ENCODE measurements at places on chromosomes 5 and 9.
A peak's percentile ranks its signal among the peaks of the same experiment; 100 is the strongest.

DNA sequence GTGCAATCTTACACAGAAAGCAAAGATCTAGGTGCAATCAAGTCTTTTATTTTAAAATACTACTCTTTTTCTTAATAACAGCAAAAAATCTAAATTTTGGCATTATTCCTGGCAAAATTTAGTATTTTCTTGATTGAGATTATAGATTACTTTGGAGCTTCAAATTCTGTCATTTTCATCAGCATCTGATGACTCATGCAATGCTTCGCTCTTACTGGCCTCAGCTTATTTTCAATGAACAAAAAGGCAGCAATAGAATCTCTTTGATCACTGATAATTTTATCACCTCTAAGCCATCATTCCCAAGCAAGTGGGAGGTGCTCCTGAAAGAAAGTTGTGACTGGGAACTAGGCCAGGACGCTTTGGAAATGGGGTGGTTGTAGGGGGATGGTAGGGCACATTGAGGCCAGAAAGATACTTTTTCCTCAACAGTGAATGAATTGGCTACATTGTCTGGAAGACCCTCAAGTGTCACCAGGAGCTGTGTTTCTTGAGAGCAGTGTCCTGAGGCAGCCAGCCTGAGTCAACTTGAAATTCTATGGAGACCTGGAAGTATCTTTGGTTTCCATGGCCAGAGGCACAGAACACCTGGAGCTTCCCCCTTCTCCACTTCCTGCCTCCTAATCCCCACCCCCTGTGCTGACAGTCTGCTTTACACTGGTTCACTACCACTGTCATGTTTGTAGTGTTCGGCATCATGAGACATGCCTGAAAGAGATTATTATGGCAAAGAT, 46.9 kb upstream of the APC start:
- no peak for DNase-seq

GRCh38 chr9:131868766-131869165, 128.9 kb upstream of the RAPGEF1 start:
- no peak for DNase-seq

GRCh38 chr9:84822589-84823233, 153.2 kb downstream of the NTRK2 start:
- DNase-seq: no peak

GRCh38 chr9:127055745-127056402, 66.6 kb downstream of the ANGPTL2 start:
- no peak for DNase-seq

DNA sequence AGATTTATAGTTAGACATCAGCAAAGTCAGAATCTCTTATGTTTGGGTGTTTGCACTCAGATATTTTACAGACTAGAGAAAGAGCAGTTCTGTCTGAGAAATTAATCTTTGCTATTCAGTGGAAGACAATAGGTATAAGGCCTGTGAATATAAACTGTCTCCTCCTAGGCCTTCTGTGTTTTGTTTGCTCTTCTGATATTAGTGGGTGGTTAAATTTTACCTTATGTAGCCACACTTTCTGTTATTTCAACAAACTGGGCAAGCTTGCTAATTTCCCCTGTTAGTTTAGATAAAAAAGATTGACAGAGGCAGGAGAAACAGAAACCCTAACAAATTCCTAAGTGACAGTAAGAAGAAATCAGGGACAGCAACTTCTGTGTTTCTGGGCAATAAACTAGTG, 141.6 kb downstream of the ARHGAP26 start:
- no peak for DNase-seq

DNA sequence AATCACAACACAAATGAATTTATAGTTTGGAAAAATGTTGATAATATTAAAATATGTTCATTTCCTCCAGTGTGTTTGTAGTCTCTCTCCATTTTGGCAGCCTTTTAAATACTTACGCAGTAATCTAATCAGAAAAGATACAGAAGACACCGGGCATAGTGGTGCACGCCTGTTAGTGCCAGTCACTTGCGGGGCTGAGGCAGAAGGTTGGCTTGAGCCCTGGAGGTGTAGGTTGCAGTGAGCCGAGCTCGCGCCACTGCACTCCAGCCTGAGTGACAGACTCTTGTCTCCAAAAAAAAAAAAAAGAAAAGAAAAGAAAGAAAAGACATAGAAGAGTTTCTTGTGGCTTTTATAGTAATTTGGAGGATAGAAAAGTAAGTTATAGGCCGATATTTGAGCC, 41.9 kb downstream of the NDFIP1 start:
- no peak for DNase-seq

DNA sequence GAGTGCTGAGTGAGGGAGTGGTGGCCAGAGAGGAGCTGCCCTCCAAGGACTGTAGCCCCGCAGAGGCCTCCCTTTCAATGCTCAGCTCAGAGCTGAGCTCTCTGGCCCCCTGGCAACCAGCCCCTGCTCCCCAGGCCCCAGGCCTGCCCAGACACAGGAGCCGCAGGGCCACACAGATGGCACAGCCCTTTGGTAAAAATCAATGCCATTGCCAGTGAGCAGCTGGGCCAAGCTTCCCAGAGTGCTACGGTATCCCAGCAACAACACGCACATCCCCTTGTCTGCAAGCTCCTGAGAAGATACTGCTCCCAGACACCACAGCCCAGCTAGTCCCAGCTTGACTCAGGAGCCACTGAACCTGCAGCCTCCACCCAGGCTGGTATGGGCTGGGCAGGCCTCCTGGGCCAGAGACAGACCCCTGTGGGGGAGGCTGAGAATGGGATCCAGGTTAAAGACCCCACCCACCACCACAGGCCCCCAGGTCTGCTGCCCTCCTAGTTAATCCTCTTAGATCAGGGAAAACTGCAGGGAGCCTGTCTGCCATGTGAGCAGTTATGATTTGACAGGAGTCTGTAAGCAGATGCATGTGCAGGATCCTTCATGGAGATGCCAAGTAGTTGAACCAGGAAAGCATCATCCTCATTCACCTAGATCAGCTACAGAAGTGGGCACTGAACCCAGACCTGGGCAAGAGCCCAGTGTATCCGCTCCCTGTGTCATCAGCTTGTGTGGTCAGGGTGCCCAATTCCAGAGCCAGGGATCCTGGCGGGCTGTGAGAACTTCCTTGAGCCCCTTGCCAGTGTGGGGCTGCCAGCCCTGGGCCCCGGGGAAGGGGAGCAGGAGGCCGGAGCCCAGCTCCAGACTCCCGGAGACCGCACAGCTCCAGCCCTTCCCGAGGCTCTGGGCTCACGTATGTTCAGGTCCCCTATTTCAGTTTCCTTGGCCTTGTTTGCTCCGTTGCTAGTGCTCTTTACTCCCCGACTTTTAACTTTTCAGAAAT, 26.7 kb upstream of the ADAMTS2 start:
- DNase-seq: peak; percentile 77

All from retina (tissue), 1 donor.